ENCODE measurements at places on chromosomes 7 and 10.

GRCh38 chr10:12906051-12906541 lies 95.4 kb downstream of the CCDC3 start:
- DNase-seq: no peak

- DNase-seq: no peak
Observed at GRCh38 chr7:93015779-93016481, 101.8 kb downstream of the SAMD9 start.

DNA sequence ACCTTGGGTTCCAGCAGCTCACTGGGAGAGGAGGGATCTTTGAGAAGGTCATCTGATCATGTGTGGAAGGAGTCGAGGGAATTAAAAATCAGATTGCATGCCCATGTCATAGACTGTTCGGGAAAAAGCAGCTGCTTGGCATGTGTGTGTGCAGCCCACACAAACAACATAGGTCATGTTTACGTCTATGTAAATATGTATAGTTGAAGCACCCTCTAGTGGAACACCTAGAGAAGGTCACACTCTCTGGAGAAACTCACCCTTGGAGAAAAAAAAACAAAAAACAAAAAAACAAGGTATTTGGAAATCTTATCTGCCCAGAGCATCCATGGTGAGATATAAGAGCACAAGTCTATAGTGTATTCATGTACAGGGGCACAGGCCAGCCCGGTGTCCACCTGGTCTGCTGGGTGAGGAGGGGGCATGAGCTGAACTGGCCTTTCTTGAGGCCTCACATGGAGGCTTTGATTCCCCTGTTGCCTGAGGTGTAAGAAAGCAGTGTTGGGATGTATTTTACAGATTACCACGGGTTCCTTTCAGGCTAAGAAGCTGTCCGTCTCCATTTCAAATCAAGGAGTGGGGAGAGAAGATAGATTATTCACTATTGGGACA lies 98.0 kb downstream of the NPY start:
- DNase-seq: no peak

DNA sequence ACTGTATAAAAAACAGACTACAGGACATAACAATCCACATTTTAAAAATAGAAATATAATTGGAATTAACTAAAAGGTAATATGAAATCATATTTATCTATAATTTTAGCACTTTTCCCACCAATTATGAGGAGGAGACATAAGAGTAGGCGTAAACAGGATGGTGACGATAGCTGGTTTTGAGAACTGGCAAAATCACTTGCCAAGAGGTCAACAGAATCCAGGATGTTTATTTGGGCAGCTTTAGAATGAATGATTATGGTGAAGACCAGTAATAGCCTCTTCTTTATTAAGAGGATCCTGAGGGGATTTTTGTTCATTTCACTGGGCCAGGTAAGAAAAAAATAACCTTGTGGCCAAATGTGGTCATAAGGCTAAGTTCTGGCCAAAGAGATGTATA lies 67.2 kb downstream of the TPK1 start:
- DNase-seq: no peak

GRCh38 chr10:72610466-72610865 lies 15.4 kb downstream of the MICU1 start:
- DNase-seq: no peak

- no peak for DNase-seq
Observed at GRCh38 chr10:96380821-96381220, 22.0 kb upstream of the OPALIN start.

DNA sequence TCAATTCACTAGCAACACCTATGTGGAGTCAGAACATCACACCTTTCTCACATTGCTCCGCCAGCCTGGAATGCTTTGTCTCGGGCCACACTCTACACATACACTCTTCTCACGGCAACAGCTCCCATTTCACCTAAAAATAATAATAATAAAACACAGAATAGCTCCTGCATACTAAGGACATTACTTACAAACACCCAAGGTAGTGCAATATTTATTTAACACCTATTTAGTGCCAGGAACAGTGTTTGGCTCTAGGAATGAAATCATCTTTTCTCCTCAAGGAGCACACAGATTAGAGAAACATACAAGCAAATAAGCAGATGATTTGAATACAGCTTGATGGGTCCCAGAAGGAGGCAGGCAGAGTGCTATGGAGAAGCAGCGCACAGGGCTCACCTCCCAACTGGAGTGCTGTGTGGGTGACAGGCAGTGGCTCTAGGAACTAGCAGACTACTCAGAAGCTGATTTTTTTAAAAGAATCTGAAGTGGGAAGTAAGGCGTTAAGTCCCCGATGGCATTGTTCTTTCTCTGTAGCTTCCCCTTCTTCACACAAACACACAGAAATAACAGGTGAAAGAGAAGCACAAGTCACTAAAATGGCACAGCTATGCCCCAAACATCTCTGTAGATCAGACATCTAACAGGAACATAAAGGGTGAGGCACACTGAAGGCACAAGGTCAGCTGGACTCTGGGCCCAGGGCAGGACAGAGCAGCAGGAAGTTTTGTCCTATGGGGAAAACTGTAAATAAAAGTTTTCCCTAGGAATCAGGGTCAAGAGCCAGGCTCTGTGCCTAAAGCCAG lies 16.7 kb downstream of the USP6NL start:
- no peak for DNase-seq

GRCh38 chr7:50567715-50568261 lies 2.6 kb upstream of the DDC start:
- DNase-seq: no peak

DNA sequence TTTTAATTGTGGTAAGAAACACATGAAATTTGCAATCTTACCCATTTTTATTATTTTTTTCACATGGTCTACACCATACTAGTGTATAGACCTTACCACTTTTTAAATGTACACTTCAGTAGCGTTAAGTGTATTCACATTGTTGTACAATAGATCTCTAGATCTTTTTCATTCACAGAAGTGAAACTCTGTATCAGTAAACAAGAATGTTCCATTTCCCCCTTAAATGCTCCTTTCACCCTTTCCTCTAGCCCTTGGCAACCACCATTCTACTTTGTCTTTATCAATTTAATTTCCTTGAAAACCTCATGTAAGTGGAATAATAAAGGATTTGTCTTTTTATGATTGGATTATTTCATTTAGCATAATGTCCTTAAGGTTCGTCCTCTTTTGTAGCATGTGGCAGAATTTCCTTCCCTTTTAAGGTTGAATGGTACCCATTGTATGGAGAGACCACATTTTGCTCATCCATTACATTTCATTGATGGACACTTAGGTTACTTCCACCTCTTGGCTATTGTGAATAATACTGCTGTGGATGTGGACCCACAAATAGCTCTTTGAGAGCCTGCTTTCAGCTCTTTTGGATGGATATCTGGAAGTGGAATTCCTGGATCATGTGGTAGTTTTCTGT lies 45.7 kb downstream of the SNX10 start:
- no peak for DNase-seq

- no peak for DNase-seq
Observed at GRCh38 chr7:111239437-111239836, 148.5 kb downstream of the LRRN3 start.

DNA sequence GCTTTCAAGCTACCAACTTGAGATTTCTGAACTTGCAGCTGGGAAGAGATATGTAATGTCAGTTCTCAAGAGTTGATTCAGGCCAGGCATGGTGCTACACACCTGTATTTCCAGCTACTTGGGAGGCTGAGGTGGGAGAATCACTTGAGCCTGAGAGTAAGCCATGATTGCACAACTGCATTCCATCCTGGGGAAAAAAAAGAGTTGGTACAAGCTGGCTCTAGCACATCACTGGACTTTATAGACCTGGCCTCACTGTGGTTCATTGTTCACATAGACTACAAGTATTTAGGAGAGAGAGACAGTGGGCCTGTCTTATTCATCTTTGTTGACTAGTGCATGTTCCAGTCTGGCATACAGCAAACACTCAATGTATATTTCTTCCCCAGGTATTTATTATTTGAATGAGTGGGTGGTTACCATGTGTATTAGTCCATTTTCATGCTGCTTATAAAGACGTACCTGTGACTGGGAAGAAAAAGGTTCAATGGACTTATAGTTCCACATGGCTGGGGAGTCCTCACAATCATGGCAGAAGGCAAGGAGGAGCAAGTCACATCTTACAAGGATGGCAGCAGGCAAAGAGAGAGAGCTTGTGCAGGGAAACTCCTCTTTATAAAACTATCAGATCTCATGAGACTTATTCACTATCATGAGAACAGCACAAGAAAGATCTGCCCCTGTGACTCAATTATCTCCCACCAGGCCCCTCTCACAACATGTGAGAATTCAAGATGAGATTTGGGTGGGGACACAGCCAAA lies 176.5 kb downstream of the PFKFB3 start:
- no peak for DNase-seq

- DNase-seq: no peak
Observed at GRCh38 chr10:44427479-44427878, 42.6 kb upstream of the CXCL12 start.

DNA sequence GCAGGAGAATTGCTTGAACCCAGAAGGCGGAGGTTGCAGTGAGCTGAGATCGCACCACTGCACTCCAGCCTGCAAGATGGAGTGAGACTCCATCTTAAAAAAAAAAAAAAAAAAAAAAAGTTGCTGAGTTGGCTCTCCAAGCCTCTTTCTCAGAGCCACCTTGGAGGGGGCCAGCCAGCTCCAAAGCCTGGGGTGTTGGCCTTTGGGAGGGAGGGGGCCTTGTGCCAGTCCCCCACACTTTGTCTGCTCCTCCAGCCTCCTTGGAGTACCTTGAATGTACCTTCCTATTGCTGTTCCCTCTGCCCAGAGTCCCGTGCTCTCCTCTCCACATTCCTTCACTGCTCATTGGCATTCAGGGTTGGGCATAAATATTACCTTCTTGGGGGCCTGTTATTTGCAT lies 62.4 kb downstream of the GRK5 start:
- DNase-seq: no peak

GRCh38 chr10:21526860-21527597 lies 1.5 kb upstream of the SKIDA1 start:
- DNase-seq: no peak

DNA sequence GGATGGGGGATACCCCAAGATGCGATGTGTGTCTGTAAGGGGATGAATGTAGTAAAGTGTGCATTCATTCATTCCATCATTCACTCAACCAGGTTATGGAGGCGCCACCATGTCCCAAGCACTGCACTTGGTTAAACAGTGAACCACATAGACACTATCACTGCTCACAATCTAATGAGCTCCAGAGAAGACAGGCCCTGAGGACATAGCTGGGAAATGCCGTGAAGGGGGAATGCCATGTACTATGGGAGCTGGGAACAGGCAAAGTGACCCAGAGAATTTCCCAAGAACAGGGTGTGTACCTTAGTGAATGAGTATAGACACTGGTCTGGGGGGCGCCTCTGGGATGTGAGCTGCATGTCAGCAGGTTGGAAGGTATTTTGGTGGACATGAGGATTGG lies 44.5 kb upstream of the LBX1 start:
- DNase-seq: no peak

GRCh38 chr7:81690251-81690650 lies 79.6 kb downstream of the HGF start:
- DNase-seq: no peak

DNA sequence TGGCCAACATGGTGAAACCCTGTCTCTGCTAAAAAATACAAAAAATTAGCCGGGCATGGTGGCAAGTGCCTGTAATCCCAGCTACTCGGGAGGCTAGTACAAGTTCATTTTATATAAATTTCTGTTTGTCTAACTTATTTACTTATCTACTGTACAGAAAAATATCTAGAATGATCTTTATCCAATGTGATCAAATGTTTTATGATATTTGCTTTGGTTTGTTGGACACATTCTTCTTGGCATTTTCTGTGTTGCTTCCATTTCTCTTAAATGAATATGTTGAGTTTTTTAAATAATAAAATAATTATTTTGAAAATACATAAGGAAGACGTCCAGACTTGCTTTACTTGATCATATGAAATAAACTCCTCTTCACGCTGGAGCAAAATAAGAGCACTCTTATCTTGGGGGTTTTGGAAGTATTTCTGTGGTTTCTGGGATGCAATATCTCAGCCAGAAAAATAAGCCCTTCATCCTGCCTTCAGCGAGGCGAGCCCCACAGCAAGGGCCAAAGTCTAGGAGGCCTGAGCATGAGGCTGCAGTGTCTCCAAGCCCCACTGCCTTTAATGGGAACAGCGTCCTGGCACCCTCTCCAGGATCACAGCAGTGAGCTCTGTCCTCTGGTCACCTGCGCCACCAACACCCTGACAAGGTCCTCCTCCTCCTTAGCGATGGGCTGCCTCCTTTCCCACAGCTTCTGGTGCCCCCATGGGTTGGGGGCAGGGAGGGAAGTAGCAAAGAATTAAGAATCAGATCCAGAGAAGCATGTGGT lies 480.2 kb downstream of the KCNMA1 start:
- DNase-seq: no peak

All from activated T-helper 1 cell treated with anti-CD3 and anti-CD28 coated beads, Interleukin-12 subunit alpha, Interleukin-12 subunit beta, Interleukin-2, Interleukin-4 antibody, amounts not matched to agents 30 ng/mL and 10 ng/mL and 1 ng/mL, durations not matched to agents 14 hours and 24 hours and 36 hours (primary cell).